ENCODE measurements at places on chromosomes 4 and X.

- DNase-seq: peak; percentile 37
Observed at GRCh38 chr4:177214935-177215334, 94.7 kb upstream of the NEIL3 start.

GRCh38 chrX:155968791-155969190 lies 28.7 kb upstream of the IL9R start:
- DNase-seq: no peak

DNA sequence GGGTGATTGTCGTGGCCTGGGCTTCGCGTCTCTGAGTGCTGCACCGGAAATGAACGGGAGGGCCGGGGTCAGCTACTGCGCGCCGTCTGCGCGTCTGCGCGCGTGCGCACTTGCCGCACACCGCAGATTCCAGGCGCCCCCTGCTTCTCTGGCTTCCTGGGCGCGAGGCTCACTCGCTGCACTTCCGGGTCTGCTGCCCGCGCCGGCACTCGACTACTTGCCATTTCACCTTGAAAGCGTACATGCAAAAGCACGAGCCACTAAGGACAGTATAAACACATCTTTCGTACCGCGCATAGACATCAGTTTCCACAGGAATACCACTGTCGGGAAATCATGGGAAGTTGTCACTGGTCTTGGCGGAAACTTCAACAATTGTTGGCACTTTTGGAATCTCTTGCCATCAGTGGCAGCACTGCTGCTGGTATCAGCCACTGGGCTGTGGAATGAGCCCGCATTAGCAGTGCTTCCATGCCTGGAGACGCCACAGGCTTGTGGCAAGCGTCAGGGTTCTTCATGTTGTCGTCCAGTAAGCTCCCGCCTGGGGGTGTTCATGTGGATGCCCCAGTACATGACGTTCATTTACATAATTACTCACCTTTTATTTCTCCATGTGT lies at the start of gene SUPT20HL2:
Gene SUPT20HL2, minus strand, starts transcription at position 51 of the 617 bp plus-strand sequence. CDS start 754 bp downstream, outside the sequence.
- no peak for DNase-seq

GRCh38 chr4:159017323-159018026 lies 85.4 kb upstream of the RAPGEF2 start:
- DNase-seq: no peak

- no peak for DNase-seq
Observed at GRCh38 chrX:124239911-124240310, 92.5 kb upstream of the TEX13D start.

DNA sequence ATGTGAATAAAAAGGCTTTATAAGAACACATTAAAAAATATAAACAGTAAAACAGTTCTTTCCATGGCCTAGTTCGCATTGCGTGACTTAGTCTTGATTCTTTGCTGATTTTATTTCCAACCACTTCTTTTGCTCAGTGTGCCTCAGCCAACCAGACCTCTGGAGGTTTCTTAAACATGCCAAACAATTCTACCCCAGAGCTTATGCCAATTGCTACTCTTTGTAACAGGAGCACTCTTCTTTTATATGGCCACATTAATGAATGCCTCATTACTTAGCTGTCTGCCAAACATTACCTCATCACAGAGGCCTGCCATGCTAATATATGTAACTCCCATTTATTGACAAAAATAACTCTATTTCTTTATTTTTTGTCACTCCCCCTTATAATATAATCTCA lies 202.3 kb downstream of the NDST4 start:
- DNase-seq: no peak

GRCh38 chr4:84498935-84499623 lies at the start of gene NKX6-1:
Gene NKX6-1, minus strand, starts transcription at chr4:84499292. Its CDS starts 1,064 bp downstream, at chr4:84498228.
- peak; percentile 53 for DNase-seq
